ENCODE measurements at places on chromosomes 11 and 22.

- no peaks in the 10 kb centered on the region for H3K36me3 ChIP-seq
- H3K4me1 ChIP-seq, result no peaks in the 10 kb centered on the region
- H3K4me3 ChIP-seq, result no peak within 1 kb of the TSS
These were observed at the start of gene TYR for GRCh38 chr11:89177691-89178231. Gene TYR (plus strand): TSS chr11:89177875. CDS start chr11:89177954, 79 bp downstream.

DNA sequence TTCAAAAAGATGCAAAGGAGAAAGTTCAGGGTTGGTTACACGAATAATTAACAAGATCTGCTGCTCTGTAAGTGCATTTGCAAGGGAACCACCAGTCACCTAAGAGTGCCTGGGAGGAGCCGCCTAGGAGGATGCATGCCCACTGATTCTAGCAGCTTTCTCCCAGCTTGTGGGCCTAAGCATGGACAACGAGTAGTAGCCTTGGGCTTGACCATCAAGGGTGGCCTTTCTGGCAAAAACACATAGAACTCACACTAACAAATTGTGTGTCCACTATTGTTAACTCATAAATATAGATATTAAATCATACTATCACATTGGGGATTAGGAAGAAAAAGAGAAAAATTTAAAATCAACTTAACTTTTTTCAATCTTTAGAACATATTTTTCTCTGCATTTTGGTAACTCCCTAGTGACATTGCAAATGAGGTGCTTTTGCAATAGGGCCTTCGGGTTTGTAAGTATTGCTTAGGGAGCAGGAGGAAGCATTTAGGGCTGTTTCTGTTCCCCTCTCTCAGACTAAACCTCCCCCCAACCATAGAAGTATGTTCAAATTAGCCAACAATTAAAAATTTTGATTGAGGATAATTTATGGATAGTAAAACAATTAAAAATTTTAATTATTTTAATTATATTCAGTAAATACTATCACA lies 57.3 kb upstream of the CEP295 start:
- no peak overlapping the region for H3K27ac ChIP-seq
- H3K27me3 ChIP-seq, result no peaks in the 10 kb centered on the region
- DNase-seq, result no peak

DNA sequence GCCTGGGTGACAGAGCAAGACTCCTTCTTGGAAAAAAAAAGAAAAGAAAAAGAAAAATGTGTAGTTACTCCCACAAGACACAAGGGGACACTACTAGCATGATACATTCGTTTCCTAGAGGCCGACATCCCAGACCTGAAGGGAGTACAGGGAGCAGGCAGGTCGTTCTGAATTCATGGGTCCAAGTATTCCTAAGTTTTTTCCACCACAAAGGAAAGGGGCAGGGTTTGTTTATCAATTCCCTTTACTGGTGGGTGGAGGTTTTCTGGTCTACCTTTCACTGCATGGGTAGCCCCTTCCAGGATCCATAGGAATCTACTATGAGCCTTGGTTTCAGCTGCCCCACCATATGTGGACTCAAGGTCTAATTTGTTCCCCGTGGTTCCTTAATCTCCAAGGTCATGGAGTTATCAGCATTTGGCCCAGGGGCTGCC lies 11.8 kb downstream of the TIGD3 start:
- DNase-seq, result no peak
- peak overlapping the region; percentile 22 for H3K4me3 ChIP-seq
- H3K27me3 ChIP-seq, result no peaks in the 10 kb centered on the region
- H3K4me1 ChIP-seq, result peaks cover 29% of the 10 kb centered on the region
- peak overlapping the region; percentile 67 for H3K27ac ChIP-seq
- no peaks in the 10 kb centered on the region for H3K36me3 ChIP-seq

- no peaks in the 10 kb centered on the region for H3K27me3 ChIP-seq
- no peak overlapping the region for H3K4me3 ChIP-seq
- no peak for DNase-seq
- H3K36me3 ChIP-seq, result no peaks in the 10 kb centered on the region
- peaks cover 18% of the 10 kb centered on the region for H3K4me1 ChIP-seq
These were observed 23.8 kb downstream of the ART5 start for GRCh38 chr11:3617990-3618389.

- no peaks in the 10 kb centered on the region for H3K36me3 ChIP-seq
- H3K4me3 ChIP-seq, result no peak overlapping the region
- no peak overlapping the region for H3K27ac ChIP-seq
- no peaks in the 10 kb centered on the region for H3K4me1 ChIP-seq
- DNase-seq, result no peak
These were observed 3.5 kb upstream of the POU2F3 start for GRCh38 chr11:120236169-120237107.

DNA sequence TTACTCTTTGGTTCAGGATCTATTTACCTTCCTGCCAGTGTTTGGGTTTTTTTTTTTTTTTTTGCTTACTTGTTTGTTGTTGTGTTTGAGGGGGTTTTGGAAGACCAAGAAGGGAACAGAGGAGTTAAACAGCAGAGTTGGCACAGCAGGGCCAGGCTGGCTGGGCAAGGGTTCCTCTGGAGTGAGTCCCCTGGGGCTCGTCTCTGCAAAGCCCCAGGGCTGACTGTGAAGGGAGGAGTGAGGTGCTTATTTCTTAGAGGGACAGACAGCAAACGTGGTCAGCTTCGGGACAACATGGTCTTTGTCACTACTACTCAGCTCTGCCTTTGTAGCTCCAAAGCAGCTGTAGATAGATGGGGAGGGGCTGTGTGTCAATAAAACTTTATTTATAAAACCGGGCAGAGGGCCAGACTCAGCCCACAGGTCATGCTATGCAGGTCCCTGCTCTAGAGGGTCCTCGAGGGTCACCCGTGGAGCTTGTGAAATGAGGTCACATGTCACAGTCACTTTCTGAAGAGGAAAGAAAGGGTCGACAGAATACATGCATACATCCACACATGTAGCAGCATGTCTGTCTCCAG lies 1404.7 kb downstream of the BRD1 start:
- no peak overlapping the region for H3K27ac ChIP-seq
- no peaks in the 10 kb centered on the region for H3K4me1 ChIP-seq
- no peaks in the 10 kb centered on the region for H3K36me3 ChIP-seq
- H3K27me3 ChIP-seq, result peaks cover 2% of the 10 kb centered on the region

- no peaks in the 10 kb centered on the region for H3K36me3 ChIP-seq
- H3K4me1 ChIP-seq, result no peaks in the 10 kb centered on the region
- H3K27ac ChIP-seq, result no peak overlapping the region
- DNase-seq, result no peak
- H3K4me3 ChIP-seq, result no peak overlapping the region
These were observed 153.0 kb upstream of the LRRC4C start for GRCh38 chr11:41612415-41612814.

GRCh38 chr11:13463779-13464290 lies 813 bp upstream of the BTBD10 start:
- H3K27me3 ChIP-seq, result no peaks in the 10 kb centered on the region
- H3K36me3 ChIP-seq, result no peaks in the 10 kb centered on the region
- H3K4me3 ChIP-seq, result peak overlapping the region; percentile 87
- peaks cover 7% of the 10 kb centered on the region for H3K4me1 ChIP-seq
- DNase-seq, result no peak

GRCh38 chr11:2320568-2321310 lies 18.9 kb downstream of the TSPAN32 start:
- no peaks in the 10 kb centered on the region for H3K27me3 ChIP-seq
- H3K4me1 ChIP-seq, result peaks cover 3% of the 10 kb centered on the region
- no peak overlapping the region for H3K4me3 ChIP-seq

- no peaks in the 10 kb centered on the region for H3K27me3 ChIP-seq
- no peak for DNase-seq
These were observed 448.0 kb downstream of the LUZP2 start for GRCh38 chr11:24944891-24945290.

DNA sequence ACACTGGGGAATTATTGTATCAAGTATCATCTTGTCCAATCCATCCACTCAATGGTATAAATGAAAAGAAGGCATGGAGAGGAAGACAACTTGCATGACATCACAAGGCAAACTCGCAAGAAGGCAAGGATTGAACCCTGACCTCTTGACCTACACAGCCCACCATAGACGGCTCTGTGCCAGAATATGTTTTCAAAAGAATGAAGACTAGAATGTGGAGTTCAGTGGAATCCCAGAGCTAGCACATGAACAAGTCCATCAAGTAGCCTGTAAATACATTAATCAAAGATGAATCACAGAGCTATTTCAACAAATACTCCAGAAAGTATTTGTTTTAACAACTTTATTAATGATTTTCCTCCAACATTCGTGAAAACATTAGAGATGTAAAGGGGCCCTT lies 189.7 kb downstream of the GUCY1A2 start:
- H3K27ac ChIP-seq, result no peak overlapping the region
- H3K36me3 ChIP-seq, result no peaks in the 10 kb centered on the region
- H3K27me3 ChIP-seq, result no peaks in the 10 kb centered on the region
- H3K4me3 ChIP-seq, result no peak overlapping the region
- no peak for DNase-seq
- H3K4me1 ChIP-seq, result no peaks in the 10 kb centered on the region

- DNase-seq, result peak; percentile 71
- H3K4me3 ChIP-seq, result peak overlapping the region; percentile 44
- no peaks in the 10 kb centered on the region for H3K36me3 ChIP-seq
- H3K4me1 ChIP-seq, result no peaks in the 10 kb centered on the region
- no peak overlapping the region for H3K27ac ChIP-seq
These were observed 5.5 kb upstream of the NFAM1 start for GRCh38 chr22:42437488-42438292.

GRCh38 chr11:92857407-92857806 lies 112.0 kb upstream of the MTNR1B start:
- H3K36me3 ChIP-seq, result no peaks in the 10 kb centered on the region
- H3K4me1 ChIP-seq, result no peaks in the 10 kb centered on the region
- peaks cover 1% of the 10 kb centered on the region for H3K27me3 ChIP-seq
- H3K4me3 ChIP-seq, result no peak overlapping the region

GRCh38 chr22:48902983-48903650 lies 924.6 kb downstream of the BRD1 start:
- no peaks in the 10 kb centered on the region for H3K27me3 ChIP-seq
- no peak for DNase-seq
- no peak overlapping the region for H3K4me3 ChIP-seq
- H3K36me3 ChIP-seq, result no peaks in the 10 kb centered on the region

- H3K4me1 ChIP-seq, result no peaks in the 10 kb centered on the region
- no peak for DNase-seq
- H3K27me3 ChIP-seq, result no peaks in the 10 kb centered on the region
- peaks cover 100% of the 10 kb centered on the region for H3K36me3 ChIP-seq
These were observed 17.5 kb downstream of the CTTN start for GRCh38 chr11:70415642-70416395.

DNA sequence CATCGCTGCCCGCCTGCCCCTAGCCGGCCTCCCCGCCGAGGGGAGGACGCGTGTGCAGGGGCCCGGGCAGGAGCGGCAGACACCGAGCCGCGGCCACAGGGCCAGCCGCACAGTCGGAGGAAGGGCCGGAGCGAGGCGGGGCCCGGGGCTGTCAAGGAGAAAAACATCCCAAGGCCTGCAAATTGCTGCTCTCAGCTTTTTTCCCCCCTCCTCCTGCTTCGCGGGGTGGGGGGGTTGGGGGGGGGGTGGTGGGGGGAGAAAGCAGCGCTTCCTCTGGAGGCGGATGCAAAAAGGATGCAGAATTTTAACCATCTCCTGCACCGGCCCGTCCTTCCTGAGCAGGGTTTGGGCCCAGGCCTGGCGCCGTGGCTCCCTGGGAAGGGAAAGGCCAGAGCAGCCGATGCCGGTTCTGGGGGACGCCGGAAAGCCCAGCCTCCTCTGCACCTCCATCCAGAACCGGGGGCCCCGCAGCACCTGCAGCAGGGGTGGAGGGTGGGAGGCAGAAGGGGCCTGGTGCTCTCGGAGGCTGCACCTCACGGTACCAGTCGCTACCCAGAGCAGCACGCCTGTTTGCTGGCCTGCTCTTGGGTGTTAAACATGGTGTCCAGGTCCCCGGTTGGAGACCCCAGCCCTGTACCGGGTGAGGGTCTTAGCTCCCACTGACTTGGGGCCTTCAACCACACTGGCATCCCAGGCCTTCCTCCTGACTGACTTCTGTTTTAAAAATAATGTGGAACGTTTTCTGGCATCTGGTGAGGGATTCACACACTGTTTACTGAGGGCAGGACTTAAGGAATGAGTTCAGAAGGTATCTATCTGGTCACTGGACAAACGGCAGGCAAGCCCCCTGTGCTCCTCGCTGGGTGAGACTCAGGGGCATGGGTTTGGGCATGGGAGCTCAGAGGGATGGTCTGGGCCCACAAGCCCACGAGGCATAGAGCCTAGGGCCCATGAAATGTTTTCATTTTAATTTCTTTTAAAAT lies 77.4 kb upstream of the WNT7B start:
- H3K4me3 ChIP-seq, result peak overlapping the region; percentile 86
- peak; percentile 75 for DNase-seq
- H3K36me3 ChIP-seq, result no peaks in the 10 kb centered on the region
- peak overlapping the region; percentile 99 for H3K27ac ChIP-seq

- no peaks in the 10 kb centered on the region for H3K36me3 ChIP-seq
- no peaks in the 10 kb centered on the region for H3K27me3 ChIP-seq
- no peak for DNase-seq
These were observed 693.7 kb upstream of the CCDC179 start for GRCh38 chr11:23554002-23554401.

DNA sequence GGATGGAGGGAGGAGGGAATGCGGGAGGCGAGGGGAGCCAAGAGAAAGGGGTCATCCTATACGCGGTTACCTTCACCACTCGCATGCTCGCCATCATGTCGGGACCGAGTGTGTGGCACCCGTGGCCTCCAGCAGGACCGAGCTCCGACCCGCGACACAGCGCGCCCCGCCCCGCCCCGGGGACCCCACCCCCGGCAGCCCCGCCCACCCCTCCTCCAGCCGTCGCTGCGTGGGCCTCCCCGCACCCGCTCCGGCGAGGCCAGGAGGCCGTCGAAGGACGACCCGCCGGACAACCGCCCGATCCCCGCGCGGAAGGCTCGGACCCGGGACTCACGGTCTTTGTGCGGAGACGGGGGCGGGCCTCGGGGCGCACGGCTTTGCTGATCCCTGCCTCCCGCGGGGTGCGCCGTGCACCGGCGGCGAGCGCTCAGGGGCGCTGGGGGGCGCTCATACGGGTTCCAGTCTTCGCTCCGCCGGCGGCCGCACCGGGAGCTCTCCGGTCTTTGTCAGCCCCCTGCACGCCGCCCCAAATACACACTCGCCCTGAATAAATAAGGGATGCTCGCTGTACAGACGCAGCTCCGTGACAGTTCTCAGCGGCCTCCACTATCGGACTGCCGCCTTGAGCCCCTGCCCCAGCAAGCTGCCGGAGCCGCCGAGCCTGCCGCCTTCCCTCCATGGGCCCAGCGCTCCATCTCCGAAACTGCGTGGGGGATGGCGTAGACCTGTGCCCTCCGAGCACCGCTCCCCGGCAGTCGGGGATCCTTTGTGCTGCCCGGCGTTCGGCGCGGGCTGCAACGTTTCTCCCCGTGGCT lies at the start of gene UBE2L6:
Gene UBE2L6 (minus strand): TSS at position 158 of the 815 bp plus-strand sequence. CDS start 61 bp downstream, at position 97.
- peak within 1 kb of the TSS; percentile 19 for H3K27ac ChIP-seq
- H3K36me3 ChIP-seq, result no peaks in the 10 kb centered on the region
- H3K27me3 ChIP-seq, result peaks cover 21% of the 10 kb centered on the region
- DNase-seq, result peak; percentile 88

- peak; percentile 23 for DNase-seq
- peak overlapping the region; percentile 58 for H3K4me3 ChIP-seq
- H3K27me3 ChIP-seq, result no peaks in the 10 kb centered on the region
- peaks cover 5% of the 10 kb centered on the region for H3K36me3 ChIP-seq
These were observed 24.4 kb downstream of the SHANK3 start for GRCh38 chr22:50696799-50697561.

- H3K27ac ChIP-seq, result no peak overlapping the region
- no peak for DNase-seq
- H3K36me3 ChIP-seq, result no peaks in the 10 kb centered on the region
- no peak overlapping the region for H3K4me3 ChIP-seq
- no peaks in the 10 kb centered on the region for H3K27me3 ChIP-seq
These were observed 66.5 kb downstream of the CCDC34 start for GRCh38 chr11:27296497-27296896.

Measured in psoas muscle (tissue), 8 donors.